ENCODE measurements at places on chromosomes 12 and 14.

DNA sequence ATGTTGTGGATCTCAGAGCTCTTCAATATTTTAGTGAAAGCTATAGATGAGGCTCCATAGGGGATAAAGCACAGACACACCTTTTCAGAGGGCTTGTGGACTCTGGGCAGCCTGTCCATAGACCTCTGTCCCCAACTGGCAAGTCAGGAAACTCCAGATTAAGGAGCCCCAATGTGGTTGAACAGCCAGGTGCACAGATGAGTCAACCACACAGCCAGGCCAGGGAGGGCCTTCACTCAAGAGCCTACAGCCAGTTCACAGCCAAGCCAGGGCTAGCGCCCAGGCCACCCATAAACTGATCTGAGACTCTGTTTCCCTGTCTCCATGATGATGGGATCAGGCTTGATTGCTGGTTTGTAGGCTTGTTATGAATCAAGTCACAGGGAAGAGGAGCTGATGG is 1.0 kb upstream of the BDKRB2 start:
- no peak for DNase-seq

- DNase-seq = no peak
Measured at GRCh38 chr14:67532606-67532997, 488 bp upstream of the PLEKHH1 start.

DNA sequence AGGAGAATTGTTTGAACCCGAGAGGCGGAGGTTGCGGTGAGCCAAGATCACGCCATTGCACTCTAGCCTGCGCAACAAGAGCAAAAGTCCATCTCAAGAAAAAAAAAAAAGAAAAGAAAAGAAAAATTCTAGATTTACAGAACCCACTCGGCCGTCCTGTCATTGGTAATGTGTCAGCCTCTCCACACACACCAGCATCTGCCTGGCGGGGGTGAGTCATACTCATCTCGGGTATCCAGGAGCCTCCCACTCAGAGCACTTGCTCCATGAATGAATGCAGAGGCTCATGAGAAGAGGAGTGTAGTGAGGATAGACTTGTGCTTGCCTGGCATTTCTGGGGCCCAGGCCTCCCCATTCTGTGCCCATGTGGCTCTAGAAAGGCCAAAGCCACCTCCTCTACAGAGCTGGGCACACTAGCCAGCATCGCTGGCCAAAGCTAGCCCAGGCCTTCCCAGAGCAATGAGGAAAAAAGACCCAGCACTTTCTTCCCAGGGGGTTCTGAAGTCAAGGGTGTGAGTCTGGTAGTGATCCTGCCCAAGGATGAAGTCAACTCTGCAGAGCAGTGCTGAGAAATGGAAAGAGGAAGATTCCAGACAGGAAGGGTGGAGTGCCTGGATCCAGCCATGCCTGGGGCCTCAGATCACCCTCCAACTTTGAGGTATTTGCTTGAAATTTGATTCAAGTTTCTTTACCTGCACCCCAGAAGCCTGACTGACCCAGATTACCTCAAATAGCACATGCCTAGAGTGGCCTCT is 31.2 kb upstream of the KLC1 start:
- no peak for DNase-seq

GRCh38 chr12:115423546-115423987 is 739.6 kb upstream of the TBX3 start:
- DNase-seq = no peak

- DNase-seq = peak; percentile 30
Measured at GRCh38 chr12:13362260-13362841, 165.8 kb downstream of the EMP1 start.

- no peak for DNase-seq
Measured at GRCh38 chr12:58895053-58895452, 25.3 kb downstream of the LRIG3 start.

- DNase-seq = no peak
Measured at GRCh38 chr12:109963743-109964429, 32.3 kb downstream of the GIT2 start.

DNA sequence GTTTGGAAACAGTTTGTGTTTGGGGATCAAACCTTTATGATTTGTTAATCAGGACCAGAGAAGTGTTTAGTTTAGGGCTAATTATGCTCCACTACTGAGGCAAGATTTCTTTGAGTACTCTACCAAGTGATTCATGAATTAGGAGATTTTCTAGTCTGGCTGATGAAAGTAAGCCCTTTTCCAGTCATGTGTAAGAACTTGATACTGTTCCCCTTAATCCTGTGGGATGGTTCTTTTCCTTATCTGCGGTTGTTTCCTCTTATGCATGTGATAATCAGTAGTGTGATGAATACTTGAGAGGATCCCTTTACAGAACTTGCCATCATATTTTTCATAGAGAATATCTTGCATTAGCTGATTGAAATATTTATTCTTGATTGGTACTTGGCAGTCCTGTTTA is 42.1 kb downstream of the DYRK2 start:
- DNase-seq = no peak

- no peak for DNase-seq
Measured at GRCh38 chr14:94575730-94576585, 5.3 kb upstream of the SERPINA5 start.

- peak; percentile 30 for DNase-seq
Measured at GRCh38 chr12:123269395-123269892, 2.2 kb downstream of the CDK2AP1 start.

DNA sequence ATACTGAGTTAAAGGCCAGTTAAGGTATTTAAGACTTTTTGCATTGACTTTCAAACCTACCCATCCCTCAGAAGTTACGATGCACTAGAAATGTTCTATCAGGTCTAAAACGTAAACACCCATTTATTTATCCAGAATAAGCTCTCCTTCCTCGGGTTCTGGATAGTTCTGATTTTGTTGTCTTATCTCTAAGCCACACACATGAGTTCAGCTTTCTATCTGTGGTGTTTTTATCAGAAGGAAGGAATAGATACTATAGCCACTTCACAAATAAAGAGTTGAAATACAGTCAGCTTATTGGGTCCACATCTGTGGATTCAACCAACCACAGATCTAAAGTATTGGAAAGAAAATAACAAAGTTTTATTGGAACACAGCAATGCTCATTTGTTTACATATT is 5.4 kb downstream of the SFSWAP start:
- DNase-seq = no peak

DNA sequence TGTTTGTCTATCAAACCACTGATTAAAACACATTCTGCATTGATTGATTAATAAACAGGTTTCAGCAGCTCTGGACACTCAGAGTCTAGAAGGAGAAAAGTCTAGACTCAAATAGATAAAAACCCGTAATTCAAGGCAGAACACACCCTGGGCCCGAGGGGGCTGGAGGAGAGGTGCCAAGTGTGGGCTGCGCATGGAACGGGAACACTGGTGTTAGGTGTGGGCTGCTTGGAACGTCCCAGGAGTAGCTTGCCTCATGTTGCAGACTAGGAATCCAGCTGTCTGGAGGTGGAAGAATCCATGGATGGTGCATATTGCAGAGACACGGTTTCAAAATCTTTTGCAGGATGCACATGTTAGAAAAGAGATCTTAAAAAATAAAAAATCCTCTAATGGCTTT is 223.0 kb downstream of the APAF1 start:
- no peak for DNase-seq

- DNase-seq = no peak
Measured at GRCh38 chr12:68048648-68049297, 59.5 kb downstream of the IFNG-AS1 start.

DNA sequence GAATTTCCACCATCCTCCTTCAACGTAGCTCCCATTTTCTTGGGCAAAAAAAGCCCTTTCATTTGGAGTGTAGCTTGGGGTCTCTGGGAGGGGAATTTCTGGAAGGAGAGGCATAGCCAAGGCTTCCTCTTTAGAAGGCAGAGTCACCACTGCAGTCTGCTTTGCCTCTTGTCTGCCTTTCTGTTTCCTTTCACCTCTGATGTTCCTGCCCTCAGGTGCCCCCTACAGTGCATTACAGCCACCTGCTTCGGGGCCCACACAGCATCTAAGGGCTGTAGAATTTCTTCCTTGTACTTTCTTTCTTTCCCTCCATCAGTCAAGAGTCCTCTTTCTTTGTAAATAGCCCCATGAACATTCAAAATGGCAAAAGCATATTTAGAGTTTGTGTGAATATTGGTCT is 1313.9 kb downstream of the TMEM121 start:
- no peak for DNase-seq

DNA sequence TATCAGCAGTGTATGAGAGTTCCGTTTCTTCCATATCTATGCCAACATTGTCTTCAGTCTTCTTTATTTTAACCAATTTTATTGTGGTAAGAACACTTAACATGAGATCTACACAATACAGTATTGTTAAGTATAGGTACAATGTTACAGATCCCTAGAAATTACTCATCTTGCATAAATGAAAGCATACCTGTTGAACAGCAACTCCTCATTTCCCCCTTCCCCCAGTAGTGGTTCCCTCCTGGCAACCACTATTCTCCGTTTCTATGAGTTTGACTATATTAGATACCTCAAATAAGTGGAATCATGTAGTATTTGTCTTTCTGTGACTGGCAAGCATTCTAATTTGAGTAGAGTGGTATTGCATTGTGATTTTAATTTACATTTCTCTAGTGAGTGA is 150.5 kb downstream of the CRADD start:
- no peak for DNase-seq

DNA sequence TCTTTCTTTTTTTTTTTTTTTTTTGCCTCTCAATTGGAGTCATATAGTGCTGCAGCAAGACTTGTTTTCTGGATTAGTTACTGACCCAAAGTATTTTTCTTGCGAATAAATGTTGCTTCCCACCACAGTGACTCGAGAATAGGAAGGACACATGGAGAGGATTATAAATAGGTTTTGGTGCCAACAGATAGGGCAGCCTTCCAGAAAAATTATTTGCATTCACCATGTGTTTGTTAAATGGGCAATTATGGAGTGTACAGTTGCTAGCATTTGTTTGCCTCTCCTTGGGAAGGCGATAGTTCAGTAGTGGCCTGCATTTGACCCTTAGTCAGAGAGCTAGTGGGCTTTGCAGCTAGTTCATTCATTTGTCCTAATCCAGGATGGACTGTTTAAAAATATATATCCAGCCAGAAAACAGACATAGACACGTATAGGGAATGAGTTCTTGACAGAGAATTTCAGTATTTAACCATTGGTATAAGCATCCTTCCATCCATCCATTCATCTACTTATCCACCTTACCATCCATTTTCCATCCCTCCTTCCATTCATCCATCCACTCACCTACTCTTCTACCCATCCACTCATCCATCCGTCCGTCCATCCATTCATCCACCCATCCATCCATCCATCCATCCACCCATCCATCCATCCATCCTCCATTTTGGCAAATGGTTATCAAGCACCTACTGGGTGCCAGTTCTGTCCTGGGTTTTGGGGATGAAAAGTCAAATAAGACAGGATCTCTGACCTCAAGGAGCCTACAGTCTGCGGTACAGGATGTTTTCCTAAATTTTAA is 67.5 kb downstream of the CHST11 start:
- DNase-seq = no peak

DNA sequence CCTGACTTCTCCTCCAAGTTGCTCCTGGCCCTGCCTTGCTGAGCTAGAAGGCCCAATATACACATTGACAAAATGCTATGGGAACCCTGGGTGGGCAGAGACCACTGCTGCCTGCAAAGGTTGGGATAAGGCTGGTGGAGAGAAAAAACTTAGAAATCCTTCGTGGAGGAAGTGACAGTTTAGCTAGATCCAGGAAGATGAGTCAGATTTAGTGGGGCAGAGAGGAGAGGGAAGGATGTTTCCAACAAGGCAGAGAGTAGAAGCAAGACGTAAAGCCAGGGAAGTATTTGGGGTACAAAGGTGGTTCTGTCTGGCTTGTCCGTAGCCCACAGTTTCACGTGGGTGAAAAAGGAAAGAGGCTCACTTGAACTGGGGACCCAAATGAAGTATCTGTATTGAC is 69.0 kb upstream of the CLMN start:
- no peak for DNase-seq

GRCh38 chr12:39459027-39459434 is 16.1 kb upstream of the KIF21A start:
- no peak for DNase-seq

GRCh38 chr12:131852551-131853299 is 24.5 kb downstream of the MMP17 start:
- DNase-seq = no peak

- no peak for DNase-seq
Measured at GRCh38 chr14:25400607-25401206, 350.8 kb upstream of the STXBP6 start.

- DNase-seq = no peak
Measured at GRCh38 chr12:25253371-25254068, 2.8 kb upstream of the KRAS start.

- no peak for DNase-seq
Measured at GRCh38 chr14:54174457-54174856, 217.8 kb upstream of the BMP4 start.

GRCh38 chr12:81809829-81810595 is 50.9 kb upstream of the PPFIA2 start:
- DNase-seq = no peak

- no peak for DNase-seq
Measured at GRCh38 chr14:103073876-103074728, 9.9 kb upstream of the LBHD2 start.

GRCh38 chr12:124506145-124506831 is 61.1 kb downstream of the NCOR2 start:
- DNase-seq = no peak

- DNase-seq = no peak
Measured at GRCh38 chr12:68267892-68268396, 14.5 kb upstream of the IL22 start.

- no peak for DNase-seq
Measured at GRCh38 chr12:27319409-27319808, 13.2 kb upstream of the BMAL2 start.

- DNase-seq = no peak
Measured at GRCh38 chr12:104171785-104172569, 34.0 kb upstream of the NFYB start.

- DNase-seq = no peak
Measured at GRCh38 chr12:55017416-55017925, 2.3 kb upstream of the NEUROD4 start.

DNA sequence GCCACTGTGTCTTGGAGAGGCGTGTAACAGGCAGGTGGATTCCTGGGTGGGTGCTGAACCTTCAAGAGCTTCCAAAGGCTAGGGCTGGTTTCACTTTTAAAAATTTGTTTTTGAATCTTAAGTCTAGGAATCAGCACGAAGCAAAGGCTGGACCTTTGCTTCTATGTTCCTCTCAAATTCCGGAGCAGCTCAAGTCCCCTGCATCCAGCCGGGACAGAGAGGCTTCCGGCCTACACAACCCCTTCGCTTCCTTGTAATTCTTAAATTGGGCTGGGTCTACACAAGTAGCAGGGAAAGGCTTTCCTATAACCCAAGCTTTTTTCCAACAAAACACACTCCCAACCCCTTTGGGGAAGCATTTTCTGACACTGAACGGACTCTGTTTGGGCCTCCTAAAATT is 8.3 kb downstream of the HOXC12 start:
- DNase-seq = no peak

Data from stimulated activated CD4-positive, alpha-beta T cell treated with anti-CD3 and anti-CD28 coated beads, Interleukin-1b, Interleukin-23, amount 100 ng/mL, for 24 hours (primary cell).